ENCODE measurements at places on chromosomes 5 and 9.

- no peak for DNase-seq
These were observed 60.1 kb upstream of the HSPA9 start for GRCh38 chr5:138635265-138635664.

DNA sequence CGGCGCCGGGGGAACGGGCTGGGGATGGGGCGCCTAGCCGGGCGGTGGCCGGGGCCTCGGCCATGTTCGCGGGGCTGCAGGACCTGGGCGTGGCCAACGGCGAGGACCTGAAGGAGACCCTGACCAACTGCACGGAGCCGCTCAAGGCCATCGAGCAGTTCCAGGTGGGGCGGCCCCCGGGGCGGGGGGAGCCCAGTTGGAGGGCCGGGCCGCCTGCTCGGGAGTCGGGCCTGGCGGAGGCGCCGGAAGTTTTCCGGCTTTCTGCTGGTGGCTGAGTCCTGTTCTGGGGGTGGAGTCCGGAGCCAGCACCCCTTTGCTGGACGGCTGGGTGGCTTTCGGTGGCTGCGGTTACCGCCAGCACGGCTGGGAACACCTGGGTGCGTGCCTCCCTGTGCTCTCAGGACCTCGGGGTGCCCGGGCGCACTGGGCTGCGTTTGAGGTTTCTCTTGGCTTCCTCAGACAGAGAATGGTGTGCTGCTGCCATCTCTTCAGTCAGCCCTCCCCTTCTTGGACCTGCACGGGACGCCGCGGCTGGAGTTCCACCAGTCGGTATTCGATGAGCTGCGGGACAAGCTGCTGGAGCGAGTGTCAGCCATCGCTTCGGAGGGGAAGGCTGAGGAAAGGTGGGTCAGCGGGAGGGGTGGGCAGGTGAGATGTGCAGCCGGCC, 454 bp downstream of the NELFB start:
- DNase-seq: no peak

GRCh38 chr5:164975986-164976385, 1470.6 kb downstream of the MAT2B start:
- no peak for DNase-seq

DNA sequence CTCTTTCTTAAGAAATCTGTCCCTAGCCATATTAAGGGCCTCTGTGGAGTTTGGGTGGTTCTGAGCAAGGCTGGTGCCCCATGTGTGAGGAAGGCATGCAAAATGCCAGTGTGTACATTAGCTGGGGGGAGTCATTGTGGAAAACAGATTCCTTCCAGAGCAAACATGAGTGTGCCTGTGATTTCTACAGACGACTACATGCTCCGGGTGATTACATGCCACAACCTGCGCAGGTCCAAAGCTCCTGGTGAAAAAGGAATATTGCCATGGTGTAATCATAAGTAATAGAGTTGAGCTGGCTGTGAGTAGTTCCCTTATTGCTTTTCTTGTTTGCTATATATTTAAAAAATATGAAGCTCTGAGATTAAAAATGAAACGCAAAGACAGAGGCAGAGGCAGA, 102.1 kb downstream of the ACER2 start:
- no peak for DNase-seq

DNA sequence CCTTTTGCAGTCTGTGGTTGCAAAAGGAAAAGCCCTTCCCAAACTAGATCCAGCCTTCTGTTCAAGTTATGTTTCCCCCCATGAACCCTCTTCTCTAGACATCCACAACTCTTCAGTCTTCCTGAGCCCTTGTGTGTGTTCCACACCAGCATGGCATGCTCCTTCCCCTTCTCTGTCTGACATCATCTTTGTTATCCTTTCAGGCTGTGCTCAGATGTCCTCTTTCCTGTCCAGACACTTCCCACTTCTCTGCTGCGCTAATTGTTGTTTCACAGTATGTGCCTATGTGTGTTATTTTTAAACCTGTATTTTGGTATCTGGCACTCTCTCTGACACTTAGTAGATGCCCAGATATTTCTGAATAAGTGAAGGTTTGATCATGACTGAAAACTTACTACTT, 38.2 kb downstream of the FOCAD start:
- no peak for DNase-seq

DNA sequence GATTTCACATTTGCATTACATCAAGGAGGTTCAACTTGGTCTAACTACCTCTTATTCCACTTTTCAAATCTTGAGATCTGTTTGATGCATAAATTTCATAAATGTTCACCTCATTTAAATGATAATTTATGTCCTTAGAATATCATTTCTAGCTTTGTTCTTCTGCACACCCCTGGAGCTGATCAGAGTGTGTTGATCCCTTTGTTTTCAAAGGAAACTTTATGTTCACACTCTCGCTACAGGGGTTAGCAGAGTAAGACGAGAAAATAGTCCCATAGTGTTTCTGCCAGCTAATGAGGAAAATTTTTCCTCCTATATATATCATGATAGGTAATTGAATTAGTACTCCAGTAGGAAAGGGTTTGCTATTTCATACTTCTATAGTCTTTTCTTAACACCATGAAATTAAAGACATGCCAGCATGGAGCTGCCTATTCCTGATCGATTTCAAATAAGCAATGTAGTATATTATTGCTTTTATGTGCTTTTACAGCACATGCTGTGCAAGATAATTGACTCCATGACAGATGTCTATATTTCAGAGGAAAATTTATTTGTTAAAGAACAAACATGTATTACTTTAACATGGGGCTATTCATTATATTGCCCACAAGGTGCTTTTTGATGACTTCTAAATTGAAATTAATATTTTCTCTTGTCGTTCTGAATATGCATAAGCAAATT, 4.8 kb upstream of the PAM start:
- DNase-seq: no peak

DNA sequence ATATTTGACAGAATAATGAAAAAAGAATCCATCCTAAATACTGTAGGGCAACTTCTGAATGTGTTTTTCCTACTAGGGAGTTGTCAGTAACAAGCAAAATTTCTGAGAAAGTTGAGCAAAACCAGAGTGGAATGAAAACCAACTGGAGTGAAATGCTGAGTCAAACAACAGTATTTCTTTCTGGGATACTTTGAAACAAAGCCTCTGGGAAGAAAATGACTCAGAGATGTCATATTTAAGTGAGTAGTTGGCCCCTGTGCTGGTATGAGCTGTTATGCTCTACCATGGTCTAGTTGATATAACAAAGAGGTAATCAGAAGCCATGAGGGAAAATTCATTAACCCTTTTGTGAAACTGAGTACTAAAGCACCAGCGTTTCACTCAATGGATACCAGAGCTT, 372.1 kb upstream of the C9orf72 start:
- no peak for DNase-seq

DNA sequence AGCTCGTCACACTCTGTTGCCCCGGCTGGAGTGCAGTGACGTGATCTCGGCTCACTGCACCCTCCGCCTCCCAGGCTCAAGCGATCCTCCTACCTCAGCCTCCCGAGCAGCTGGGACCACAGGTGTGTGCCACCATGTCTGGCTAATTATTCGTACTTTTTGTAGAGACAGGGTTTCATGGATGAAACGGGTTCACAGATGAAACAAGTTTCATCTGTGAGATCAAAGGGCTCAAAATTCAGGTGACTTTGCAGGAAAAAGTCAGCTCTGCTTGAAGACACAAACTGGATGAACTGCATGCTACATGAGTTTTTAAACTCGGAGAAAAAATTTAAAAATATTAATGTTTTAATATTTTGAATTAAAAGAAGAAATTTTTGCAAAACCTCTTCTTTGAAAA, 24.5 kb downstream of the ABHD17B start:
- DNase-seq: no peak

- DNase-seq: no peak
These were observed 100.2 kb upstream of the DMAC1 start for GRCh38 chr9:7899753-7900152.
